ENCODE measurements at places on chromosomes 4 and X.

DNA sequence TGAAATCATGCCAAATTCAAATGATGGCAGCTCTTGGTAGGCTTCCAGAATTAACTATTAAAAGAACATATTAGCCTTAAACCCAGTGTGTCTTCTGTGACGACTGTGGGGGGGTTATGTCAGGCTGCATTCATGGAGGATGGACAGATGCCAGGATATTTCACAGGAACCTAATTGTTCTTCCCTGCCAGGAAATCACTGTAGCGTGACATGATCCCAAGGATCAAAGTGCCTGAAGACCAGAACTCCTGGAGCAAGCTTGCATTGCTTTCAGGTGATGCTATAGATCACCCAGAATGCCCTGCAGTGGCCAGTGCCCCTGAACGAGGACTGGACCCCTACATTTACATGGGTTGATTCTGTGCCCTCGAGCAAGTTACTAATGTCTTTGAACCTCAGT is 1093.0 kb upstream of the TENM3 start:
- DNase-seq: no peak

DNA sequence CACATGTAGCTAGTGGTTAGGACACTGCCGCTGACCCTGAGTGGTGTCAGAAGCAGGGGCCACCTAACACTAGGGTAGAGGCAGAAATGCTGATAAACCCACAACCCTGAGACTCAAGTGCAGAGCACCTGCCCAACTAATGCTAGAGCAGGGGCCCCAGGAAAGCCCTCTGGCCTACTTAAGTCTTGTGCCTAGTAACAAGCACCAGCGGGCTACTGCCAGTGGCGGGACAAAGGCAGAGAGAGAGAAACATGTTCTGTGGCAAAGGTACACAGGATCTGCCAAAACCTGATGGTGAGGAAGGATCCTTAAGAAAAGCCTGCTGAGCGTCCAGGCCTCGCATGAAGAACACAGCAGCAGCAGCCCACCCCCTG is 172.4 kb downstream of the PRDM5 start:
- no peak for DNase-seq

DNA sequence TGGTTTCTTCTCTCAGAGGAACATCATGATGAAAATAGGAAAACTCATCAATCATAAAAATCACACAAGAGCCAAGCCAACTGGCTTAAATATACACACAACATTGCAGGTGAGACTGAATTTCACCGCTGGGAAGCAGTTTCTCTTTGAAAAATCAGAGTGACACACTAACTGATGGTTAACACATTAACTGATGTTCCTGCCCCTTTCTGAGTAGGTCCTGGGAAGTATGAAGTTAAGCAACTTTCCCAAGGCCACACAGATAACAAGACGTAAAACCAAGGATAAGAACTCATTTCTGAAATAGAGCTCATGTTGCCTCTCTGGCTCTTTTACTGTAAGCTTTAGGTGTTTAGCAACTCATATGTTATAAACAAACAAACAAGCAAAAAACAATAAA is 813.7 kb upstream of the HS3ST1 start:
- no peak for DNase-seq

- no peak for DNase-seq
These were observed 211.4 kb downstream of the ENOX2 start for GRCh38 chrX:130691576-130691975.

DNA sequence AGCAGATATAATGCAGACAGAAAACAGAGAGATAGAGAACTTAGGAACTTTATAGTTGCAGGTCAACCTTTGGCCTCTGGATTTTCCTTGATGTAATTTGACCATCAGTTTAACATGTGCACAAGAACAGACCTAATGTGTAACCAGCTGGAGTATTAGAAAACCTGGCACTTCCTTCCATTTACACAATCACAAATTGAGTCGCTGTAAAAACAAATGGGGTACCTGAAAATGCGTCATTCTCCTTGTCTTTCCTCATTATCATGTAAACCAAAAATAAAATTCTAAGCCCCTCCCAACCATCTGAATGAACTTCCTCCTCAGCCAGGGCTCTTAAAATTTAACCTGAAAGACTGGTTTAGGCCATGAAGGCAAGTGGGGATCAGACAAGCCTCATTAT is 358.4 kb upstream of the MAGEB16 start:
- peak; percentile 65 for DNase-seq

DNA sequence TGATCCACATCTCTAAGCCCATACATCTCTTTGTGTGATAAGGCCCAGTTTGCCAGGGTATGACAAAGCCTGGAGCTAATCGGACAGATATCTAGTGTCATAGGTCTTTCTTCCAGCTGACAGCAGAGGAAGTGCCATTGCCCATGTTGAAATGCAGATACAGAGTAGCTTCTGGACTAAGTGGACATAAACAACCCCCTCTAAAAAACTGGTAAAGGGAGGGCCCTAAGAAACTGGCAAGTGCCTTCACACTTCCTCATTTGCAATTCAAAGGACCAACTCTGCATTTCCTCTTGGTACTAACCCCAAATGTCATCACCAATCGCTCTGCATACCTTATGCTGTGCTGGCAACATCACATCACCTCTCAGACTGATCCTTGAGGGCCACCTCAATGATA is 20.8 kb downstream of the ARHGEF6 start:
- DNase-seq: no peak

DNA sequence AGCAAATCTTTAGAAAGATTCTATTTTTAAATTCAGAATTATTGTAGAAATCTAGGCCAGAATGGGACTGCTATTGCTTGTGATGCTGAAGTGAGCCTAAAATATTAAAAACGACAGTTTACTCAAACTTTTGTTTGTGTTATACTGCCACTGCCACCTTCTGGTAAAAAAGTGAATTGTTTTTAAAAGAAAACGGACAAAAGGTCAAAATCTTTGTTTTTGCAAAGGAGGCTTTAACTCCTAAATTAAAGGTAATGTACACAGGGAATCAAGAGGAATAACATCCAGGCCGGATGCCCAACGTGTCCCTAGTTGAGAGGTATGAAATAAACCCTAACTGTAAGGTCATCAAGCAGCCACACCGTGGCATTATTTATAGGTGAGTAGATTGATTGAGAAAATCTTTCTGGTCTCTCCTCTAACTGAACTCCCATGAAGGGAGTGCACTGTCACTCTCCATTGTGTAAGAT is 338.3 kb upstream of the GALNT7 start:
- DNase-seq: no peak

DNA sequence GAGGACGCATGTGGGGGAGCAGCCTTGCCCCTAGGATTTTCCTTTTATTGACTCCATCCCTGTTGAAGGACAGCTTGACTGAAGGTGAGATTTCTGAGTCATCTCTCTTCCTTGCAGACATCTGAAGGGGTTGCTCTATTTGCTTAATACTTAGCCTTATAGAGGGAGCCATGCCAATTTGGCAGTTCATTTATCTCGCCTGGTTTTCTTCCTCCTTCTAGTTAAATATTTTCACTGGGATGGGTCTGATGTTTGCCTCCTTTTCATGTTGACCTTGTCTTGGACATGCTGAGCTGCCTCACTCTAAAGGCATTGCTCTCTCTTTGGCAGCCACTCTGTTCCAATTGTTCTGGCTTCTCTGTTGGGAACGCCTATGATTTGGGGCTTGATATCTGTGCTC is 151.0 kb upstream of the PSAPL1 start:
- DNase-seq: no peak

- DNase-seq: no peak
These were observed 33.8 kb downstream of the THOC2 start for GRCh38 chrX:123698979-123699520.

DNA sequence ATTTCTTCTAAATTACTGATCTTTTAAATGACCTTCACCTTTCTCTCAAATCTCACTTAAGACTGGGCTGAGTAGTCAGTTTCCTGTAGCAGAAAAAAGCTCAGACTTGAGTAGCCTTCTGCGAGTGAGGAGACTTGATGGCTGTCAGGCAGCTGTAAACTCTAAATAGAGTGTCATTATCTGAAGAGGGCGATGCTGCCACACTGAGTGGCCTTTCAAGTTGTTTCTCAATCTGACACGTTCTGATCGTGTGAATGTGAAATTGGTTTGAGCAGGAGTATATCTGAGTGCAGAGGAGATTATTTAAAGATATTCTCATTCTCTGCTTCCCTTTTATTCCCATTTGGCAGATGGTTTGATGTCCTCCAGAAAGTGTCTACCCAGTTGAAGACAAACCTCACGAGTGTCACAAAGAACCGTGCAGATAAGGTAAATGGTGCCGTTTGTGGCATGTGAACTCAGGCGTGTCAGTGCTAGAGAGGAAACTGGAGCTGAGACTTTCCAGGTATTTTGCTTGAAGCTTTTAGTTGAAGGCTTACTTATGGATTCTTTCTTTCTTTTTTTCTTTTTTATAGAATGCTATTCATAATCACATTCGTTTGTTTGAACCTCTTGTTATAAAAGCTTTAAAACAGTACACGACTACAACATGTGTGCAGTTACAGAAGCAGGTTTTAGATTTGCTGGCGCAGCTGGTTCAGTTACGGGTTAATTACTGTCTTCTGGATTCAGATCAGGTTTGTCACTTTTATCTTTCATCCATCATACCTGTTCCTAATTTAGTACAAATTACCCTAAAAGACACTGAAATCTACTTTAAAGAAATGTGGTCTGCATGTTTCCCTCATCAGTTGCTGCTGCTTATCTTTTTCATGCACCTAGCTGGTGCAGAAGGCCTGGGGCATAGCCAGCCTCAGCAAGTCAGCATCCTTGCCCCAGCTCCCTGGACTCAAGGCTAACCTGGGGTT is 74.3 kb upstream of the MSANTD1 start:
- DNase-seq: no peak

GRCh38 chr4:92100975-92101374 is 202.8 kb upstream of the GRID2 start:
- no peak for DNase-seq

DNA sequence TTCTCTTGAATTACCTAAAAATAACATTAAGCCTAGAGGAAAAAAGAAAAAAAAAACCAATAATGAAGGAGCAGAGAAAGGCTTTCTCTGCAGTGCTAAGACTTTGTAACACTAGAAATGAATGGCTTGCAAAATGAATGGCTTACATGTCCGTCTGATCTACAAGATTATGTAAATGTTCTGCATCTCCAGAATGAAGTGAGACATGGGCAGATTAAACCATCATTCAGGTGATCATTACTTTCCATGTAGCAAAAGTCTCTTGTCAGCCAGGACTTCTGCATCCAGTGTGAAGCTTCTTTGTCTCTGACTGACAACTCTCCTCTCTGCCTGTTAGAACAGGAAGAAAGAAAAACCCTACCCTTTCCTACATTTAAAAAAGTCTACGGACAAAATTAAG is 304.3 kb downstream of the LDB2 start:
- DNase-seq: no peak

- no peak for DNase-seq
These were observed 1385.9 kb downstream of the FAM133A start for GRCh38 chrX:95059909-95060308.

DNA sequence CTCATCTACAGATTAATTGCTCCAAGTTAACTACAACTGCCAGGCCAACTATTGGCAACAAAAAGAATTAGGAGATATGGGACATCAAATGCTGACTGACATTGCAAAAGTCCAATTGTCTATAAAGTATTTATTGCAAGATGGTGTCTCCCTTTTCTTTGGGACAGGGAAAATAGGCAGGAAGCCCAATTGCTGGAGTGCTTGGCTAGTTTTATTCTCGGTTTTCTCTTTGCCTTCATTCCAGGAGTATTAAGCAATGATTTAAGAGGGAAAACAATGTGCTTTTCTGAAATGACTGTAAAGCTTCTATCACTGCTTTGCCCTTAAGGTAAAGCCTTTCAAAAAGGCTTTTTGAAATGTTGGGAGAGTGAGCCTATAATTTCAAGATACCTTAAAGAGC is 62.8 kb upstream of the DIAPH2 start:
- DNase-seq: no peak

DNA sequence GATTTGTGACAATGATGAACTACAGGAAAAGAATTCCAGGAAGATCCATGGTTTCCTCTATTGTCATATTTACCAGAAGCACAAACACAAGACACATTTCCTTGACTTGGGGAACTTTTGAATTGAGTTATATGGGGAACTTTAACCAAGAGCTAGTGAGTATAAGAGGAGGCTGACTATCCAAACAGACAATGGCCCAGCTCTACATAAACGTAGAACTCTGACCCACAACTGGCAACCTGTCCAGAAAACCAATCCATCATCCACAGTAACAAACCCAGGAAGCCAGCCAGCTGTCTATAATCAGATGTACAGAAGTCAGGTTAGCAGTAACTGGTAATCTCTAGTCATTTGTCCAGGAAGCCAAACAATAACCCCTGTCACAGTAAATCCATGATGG is 167.0 kb upstream of the CPEB2 start:
- no peak for DNase-seq

DNA sequence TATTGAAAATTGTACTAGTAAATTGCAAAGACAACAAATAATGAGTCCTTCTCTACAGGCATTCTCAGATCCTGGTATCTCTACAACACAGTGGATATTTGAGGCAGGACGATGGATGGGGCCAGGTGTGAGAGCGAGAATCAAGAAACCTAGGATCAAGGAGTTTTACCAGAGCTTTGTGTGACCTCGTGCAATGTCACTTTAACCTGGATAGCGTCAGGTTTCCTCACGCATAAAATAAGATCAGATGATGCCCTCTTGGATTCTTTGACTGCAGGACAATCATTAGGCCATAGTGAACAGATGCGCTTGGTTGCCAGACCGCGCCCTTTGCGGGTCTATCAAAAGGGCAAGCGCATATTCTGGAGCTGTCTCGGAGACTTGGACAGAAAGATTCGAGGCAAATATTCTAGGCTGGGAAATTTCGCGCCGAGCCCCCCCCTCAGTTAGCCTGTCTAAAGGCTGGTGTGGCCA is 66.6 kb downstream of the FBXO8 start:
- DNase-seq: no peak

DNA sequence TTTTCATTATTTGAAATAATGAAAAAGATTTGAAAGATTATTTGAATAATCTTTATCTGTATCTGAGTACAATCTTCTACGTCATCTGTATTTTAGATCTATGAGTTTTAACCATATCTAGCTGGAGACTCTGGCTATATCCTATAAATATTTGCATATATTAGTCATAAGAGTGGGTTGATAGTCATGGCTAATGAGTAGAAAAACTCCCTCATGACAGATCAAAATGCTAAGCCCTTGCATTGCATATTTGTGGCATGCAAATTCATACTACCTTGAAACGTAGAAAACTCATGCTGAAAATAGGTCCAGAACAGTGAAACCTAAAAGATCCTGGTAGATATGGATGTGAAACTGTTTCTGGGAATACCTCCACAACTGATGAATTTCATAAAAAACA is 291.3 kb downstream of the GALNTL6 start:
- peak; percentile 6 for DNase-seq

- no peak for DNase-seq
These were observed 12.0 kb downstream of the MPP1 start for GRCh38 chrX:154793084-154793795.

- peak; percentile 76 for DNase-seq
These were observed 683.6 kb upstream of the TENM3 start for GRCh38 chr4:181559637-181560036.
